Prostate gland (tissue), 2 donors: ENCODE measurements at places on chromosomes 11 and 22. TPM values are rescaled to one million over a fixed set of nuclear protein-coding genes. Genes with fewer than 3 reads are reported as not detected.

The FDXACB1 gene
- 2.7 TPM for total RNA-seq

DNA sequence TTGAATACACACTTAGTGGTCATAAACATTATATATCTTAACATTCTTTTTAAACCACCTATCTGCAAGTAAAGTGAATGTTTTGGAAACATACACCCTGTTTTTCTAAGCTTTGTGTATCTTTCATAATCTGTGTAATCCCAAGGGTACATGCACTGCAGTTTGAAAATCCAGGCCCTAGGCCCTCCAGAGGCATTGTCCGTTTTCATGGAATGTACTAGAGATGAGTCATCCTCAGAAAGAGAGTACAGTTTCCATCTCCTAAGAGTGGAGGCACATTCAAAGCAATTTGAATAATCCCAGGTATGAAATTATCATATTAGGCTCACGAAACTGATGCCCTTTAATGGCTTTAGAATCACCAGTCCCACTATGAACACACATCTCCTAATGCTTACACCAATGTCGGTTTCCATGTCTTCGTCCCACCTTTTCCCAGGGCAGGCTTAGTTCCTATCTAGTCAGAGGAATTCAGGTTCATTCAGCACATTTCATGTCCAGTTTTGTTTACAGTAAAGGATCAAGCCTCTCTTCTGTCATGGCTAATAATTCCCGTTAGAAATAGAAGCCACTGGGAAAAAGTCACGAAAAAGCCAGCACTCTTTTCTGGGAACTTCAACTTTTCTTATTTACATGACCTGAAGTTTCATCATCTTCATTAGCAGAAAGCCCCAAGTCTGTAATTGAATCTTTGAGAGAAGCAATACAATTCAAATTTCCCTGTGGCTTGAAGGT, 39.5 kb upstream of the CD44 start:
- no peaks in the 10 kb centered on the region for H3K4me1 ChIP-seq
- DNase-seq, result no peak
- H3K27ac ChIP-seq, result no peak overlapping the region
- no peaks in the 10 kb centered on the region for H3K36me3 ChIP-seq

DNA sequence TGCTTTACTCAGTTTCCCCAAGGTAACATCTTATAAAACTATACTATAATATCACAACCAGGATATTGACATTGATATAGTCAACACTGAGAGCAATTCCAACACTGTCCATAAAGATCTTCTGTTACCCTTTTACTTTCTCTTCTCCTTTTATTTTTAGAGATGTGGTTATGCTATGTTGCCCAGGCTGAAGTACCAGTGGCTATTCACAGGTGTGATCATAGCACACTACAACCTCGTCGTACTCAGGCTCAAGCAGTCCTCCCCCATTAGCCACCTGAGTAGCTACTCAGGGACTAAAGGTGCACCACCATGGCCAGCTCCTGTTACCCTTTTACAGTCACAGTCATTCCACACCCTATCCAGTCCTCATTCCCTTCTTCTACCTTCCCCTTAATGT, 119.7 kb downstream of the CWF19L2 start:
- no peak for DNase-seq
- no peaks in the 10 kb centered on the region for H3K4me1 ChIP-seq
- H3K27me3 ChIP-seq, result no peaks in the 10 kb centered on the region
- H3K27ac ChIP-seq, result no peak overlapping the region

GRCh38 chr11:76155500-76156227, 50.6 kb downstream of the WNT11 start:
- DNase-seq, result no peak
- peaks cover 2% of the 10 kb centered on the region for H3K4me1 ChIP-seq
- H3K27ac ChIP-seq, result no peak overlapping the region
- no peaks in the 10 kb centered on the region for H3K27me3 ChIP-seq

The GPHA2 gene
- total RNA-seq, result not detected
